NCI-H510A (cell line): ENCODE measurements at places on chromosomes 11 and 22.

DNA sequence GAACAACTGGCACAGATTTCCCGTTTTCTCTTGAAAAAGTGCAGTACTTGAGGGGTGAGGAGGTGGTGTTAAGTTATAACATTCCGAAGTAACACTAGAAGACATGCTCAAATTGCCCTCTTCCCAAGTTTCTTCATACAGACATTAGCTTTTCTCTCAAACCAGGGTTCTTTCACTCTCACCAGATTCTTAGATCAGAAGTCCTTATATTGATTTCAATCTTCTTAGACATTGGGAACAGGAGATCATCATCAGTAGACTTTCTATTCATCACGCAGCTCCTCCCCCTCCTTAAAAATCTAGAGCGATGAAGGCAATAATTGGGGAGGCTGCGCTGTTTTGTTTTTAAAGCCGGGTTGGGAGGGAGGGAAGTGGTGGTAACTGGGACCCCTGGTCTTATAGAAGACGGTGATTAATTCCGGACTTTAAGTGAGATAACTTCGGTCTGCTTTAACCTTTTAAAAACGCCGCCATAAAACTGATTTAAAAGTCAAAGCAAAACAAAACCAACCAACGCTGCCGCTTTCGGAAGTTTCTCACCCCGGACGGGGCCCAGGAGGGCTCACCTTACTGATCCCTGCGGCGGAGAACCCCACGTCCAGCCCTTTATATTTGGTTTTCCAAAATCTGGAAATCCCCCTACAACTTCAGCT, 665 bp downstream of the USP28 start:
- DNase-seq: no peak

GRCh38 chr11:129705933-129706332, 109.7 kb upstream of the TMEM45B start:
- DNase-seq: no peak

DNA sequence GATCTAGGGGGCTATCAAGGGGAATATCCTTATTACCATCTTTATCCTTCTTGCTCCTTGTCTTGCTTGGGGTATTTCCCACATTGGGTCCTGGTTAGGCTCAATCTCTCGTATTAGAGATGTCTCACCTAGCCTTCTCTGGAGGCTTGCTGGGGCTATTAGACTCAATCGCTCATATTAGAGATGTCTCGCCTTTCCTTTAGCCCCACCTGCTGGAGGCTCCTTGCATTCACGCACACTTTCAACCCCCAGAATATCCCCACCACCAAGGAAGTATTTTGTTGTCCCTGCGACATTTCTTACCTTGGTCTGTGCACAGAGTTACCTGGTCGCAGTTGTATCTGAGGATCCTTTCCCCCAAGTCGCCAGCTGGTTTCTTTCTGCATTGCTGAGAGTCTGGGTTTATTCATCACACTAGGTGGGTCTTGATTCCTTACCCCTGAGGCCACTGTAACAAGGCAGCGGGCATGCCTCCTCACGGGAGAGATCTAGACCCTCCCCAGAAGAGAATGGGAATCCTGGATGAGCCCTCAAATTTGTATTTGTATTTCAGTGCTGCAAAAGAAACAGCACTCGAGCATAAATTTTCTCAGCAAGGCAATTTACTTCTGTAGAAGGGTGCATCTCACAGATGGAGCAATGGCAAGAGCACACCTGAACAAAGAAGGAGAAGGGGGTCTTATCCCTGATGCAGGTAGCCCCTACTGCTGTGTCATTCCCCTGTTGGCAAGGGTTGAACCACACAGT, 15.9 kb upstream of the HYLS1 start:
- no peak for DNase-seq

DNA sequence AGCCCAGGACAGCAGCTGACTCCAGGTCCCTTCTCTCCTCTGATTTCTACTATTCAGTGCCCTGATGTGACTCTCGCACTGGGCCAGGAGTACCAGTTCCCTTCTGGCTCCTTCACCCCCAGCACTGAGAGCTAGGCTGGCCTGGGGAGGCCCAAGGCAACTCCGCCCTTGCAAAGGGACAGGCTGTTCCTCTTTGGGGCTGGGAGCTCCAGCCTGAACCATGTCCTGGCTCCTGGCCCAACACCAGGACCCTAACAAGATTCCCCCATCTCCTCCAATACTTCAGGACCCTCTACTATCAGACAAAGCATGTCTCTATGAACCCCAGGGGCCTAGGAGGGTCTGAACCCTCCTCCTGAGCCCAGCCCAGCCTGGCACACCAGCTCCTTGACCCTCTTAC, 12.5 kb downstream of the CREB3L1 start:
- DNase-seq: no peak
